ENCODE measurements at places on chromosomes 1 and 21.

DNA sequence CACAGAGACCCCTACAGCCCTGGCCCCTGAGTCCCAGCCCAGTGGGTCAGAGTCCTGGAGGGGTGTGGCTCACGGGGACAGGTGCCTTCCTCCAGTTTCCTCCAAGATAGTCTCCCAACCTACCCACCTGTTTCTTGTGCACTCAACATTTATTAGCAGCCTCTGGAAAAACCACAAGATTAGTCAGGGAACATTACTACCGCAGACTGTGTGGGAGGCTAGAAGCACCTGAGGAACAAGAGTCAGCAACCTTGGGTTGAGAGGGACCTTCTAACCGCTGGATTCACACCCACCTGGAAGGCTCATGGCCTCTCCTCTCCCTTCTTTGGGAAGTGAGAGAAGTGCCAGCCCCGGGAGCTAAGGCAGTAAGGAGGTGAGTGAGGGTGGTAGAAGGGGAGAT is 22.5 kb upstream of the IKBKE start:
- no peak for DNase-seq

- DNase-seq: no peak
Observed at GRCh38 chr1:164516591-164516990, 42.4 kb upstream of the PBX1 start.

DNA sequence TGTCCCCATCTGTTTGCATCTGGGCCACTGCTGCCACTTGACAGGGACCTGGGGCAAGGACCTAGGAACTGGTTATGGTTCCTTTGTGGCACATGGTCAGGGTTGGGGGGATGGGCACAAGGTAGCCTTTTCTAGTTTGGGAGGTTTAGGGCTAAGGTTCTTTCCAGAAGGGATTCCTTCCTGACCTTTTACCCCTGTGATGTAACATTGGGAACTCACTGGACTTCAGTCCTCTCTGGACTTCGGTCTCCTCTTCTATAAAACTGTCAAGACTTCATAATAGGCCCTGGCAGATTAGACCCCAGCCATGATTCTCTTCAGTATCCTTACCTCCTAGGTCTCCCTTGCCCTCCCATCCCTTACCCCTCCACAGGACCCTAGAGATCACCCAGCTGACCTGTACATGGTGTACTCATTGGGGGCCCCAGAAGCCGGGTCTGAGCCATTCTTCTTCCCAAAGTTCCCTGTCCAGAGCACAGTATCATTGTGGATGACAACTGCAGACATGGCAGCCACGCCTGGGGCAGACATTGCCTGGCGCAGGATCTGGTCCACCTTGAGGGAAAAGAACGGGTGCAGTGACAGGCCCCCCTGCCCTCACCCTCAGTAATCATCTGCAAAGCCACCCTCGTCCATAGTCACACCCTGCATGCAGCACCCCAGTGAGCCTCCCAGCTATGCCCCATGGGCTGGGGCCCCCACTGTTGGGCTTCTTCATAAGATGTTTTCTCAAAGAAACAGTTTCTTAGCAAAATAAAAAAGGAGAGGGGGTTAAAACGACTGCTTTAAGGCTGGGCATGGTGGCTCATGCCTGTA is 12.9 kb downstream of the LACTBL1 start:
- no peak for DNase-seq

- DNase-seq: no peak
Observed at GRCh38 chr1:29688471-29689365, 452.4 kb downstream of the PTPRU start.

- no peak for DNase-seq
Observed at GRCh38 chr1:182278144-182279054, 113.2 kb downstream of the GLUL start.

Measured in activated CD8-positive, alpha-beta T cell treated with anti-CD3 and anti-CD28 coated beads, Interleukin-2, amount 10 ng/mL, durations not matched to agents 7 days and 5 days (primary cell).